Jurkat, Clone E6-1 (cell line): ENCODE measurements at places on chromosomes 16 and 17.

- DNase-seq = peak; percentile 71
Observed at GRCh38 chr17:81398176-81398831, 3.0 kb downstream of the BAHCC1 start.

DNA sequence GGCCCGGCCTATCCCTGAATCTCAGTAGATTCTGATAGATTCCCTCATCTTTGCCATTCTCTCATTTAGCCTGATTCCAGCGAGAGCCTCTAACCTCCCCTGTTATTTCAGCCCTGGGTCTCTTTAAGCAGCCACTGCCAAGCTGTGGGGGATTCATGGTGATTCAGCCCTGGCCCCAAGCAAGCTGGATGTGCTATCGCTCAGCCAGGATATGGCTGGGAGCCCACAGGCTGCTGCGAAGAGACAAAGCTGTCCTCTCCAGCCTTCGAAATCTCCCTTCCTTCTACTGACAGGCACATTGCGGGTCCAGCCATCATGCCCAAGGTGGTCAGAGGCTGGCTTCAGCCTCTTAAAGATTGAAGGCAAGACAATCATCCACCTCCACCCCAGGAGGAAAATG is 394.1 kb downstream of the SOX9 start:
- DNase-seq = no peak

DNA sequence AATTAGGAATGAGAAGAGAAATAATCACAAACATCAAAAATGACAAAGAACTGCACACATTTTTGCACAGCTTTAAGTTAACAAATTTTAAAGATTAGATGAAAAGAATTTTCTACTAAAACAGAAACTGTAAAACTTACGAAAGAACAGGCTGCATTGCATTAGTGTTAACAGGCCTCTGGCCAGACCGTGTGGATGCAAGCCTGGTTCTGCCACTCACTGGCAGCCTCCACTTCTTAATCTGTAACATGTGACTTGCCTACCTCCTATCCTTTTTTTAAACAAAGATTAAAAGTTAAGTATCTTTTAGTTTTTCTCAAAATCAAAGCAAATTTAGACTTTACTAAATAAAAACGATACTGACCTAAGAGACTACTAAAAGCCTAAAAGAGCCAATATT is 37.5 kb downstream of the CREBBP start:
- DNase-seq = no peak

DNA sequence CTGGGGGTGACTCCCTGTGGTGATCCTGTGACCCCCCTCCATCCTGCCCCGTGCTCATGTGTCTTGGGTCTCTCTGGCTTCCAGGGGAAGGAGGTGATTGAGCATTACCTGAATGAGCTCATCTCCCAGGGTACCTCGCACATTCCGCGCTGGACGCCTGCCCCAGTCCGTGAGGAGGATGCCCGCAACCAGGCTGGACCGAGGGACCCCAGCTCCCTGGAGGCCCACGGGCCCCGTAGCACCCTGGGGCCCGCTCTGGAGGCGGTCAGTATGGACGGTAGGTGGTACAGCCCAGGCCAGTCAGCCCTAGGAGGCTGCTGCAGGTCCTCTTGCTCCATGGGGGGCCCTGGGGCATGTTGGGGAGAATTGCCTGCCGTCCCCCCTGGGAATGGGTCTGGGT is 33.6 kb downstream of the SEC14L5 start:
- no peak for DNase-seq

DNA sequence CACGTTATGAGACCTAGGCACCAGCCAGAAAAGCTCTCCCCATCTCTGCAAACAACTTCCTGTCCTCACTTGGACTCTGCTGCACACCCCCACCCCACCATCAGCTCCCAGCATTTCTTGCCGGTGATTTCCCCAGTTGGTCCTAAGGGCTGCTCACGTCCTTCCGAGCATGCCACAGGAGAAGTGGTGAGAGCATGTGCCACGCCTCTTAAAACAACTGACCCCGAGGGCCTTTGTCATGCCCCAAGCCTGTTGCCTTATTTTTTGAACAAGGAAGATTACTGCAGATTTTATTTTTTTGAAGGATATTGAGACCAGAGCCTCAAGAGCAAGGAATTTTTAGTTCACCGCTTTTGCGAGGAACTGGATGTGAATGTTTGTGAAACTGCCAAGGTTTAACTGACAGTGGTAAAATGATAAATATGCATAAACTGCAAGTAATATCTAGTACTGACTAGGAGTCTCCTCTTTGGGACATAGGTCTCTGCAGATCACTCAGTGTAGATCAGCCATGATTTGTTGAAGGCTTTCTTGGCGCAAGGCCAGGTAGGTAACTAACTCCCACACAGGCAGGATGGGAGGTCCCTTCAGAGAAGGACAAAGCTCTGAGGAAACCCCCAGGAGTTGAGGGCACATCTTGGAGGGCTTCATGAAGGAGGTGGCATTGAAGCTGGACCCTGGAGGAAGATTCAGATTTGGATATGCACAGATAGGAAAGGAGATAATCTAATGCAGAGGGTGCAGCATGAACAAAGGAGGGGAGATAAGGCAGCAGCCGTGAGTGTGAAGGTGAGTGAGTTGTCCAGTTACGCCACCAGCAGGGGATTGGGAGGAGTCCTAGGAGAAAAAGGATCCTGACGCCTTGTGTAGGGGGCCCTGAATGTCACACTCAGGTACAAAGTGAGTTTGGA is 44.7 kb downstream of the TMEM132E start:
- DNase-seq = no peak

- DNase-seq = no peak
Observed at GRCh38 chr17:64260886-64261285, 2.2 kb downstream of the TEX2 start.

DNA sequence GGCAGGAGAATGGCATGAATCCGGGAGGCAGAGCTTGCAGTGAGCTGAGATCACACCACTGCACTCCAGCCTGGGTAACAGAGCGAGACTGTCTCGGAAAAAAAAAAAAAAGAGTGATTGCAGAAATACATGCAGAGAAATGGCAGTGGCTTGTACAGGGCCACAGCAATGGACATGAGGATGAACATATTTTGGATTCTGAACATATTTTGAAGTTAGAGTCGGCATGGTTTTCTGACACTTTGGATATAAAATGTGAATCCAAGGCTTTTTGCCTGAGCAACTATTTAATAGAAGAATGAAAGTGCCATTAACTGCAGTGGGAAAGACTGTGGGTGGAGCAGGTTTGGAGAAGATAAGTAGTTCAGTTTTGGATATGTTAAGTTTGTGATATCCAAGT is 35.8 kb downstream of the CPD start:
- DNase-seq = no peak

- peak; percentile 44 for DNase-seq
Observed at GRCh38 chr17:67718325-67718941, 697 bp downstream of the NOL11 start.

DNA sequence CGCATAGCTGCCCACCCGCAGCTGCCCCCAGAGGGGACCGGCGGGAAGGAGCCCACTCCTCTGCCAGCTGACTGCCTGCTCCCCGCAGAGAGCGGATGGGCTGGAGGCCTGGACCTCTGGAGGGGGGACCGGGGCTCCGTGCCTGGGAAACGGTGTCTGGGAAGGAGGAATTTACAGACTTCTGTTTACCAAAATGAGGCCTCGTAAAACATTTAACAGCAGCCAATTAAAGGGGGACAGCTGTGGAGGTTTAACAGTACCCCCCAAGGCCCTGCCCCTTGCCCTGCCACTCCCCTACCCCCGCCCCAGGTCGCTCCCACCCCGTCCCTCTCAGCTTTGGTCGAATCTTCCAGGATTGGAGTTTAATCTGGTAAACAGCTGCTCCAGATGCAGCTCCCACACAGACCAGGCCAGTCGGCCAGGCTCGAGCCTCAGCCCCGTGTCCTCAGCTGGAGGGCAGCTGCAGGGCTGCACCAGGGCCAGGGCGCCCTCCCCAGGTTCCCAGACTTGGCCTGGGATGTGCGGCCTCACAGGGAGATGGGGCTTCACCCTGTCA is 41.1 kb downstream of the BAHCC1 start:
- no peak for DNase-seq

DNA sequence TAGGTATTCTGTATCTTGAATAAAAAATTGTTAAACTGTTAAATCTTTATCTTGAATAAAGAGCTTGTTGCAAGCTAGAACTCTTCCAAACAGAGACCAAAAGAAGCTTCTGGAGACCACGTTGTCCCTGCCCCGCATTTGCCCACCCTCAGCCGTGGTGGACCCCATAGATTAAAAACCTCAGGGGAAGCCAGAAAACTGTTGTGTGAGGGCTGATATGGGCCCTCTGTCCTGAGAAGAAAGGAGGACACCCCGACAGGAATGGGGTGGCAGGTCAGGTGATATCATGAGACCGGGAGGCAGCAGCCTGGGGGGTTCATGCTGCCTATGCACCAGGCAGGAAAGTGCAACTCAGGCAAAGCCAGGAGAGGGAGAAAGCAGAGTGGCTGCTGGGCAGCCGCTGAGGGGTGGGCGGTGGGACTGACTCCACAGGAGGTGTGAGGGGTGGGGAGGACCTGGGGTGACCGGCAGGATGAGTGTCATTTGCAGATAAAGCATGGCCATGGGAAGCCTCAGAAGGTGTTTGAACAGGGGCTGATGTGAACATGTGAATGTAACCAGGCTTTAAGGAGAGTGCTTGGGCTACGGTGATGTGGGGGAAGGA is 147.8 kb downstream of the IRF8 start:
- DNase-seq = no peak

GRCh38 chr16:85587762-85588556 is 25.2 kb upstream of the GSE1 start:
- no peak for DNase-seq

DNA sequence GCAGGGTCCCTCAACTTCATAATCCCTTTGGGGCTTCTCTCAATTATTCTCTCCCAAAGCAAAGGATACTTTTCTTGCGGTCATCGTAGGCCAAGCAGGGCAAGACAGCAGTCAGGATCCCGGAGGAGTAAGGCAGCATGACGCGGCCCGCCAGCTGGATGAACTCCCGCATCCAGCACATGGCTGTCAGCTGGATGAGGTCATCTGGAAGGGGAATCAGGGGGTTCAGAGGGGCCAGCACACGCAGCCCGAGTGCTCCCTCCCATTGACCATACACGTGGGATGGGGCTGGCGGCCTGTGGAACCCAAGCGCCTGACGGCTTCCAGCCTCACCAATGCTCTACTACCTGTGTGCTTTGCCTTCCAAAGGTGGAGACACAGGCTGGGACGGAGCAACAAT is 19.2 kb downstream of the VAC14 start:
- no peak for DNase-seq

- DNase-seq = no peak
Observed at GRCh38 chr17:51493206-51493605, 232.9 kb downstream of the UTP18 start.

DNA sequence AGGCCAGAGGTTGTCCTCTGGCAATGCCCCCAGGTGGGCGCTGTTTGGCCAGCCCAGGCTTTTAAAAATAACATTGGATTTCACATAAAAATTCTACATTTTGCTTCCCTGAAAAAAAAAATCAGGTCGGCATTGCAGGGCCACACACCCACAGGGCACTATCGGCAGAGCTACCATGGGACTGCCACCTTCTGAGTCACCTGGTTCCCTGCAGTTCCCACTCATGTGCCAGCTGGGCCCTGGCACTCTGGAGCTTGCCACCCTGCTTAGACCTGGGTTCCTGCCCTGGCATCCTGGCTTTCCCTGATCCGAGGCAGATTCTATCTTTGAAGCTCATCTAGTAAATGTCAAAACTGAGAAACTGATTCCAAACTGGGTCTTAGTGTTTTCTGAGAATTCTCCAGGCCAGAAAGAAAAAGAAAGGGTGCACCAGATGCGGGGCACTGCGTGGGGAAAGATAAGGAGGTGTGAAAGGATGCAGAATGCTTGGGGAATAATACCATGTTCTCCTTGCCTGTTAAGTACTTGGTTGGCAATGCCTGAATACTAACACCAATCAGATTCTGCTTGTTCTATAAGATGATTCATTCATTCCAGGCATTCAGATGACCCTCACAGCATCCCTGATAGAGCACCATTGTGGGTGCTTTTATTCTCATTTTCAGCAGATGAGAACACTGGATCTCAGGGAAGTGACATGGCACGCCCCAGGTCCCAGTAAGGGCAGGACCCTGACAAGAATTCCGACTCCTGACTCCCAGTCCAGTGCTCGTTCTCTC is 51.8 kb downstream of the RAI1 start:
- no peak for DNase-seq

GRCh38 chr16:84764970-84765369 is 54.8 kb upstream of the CRISPLD2 start:
- no peak for DNase-seq

DNA sequence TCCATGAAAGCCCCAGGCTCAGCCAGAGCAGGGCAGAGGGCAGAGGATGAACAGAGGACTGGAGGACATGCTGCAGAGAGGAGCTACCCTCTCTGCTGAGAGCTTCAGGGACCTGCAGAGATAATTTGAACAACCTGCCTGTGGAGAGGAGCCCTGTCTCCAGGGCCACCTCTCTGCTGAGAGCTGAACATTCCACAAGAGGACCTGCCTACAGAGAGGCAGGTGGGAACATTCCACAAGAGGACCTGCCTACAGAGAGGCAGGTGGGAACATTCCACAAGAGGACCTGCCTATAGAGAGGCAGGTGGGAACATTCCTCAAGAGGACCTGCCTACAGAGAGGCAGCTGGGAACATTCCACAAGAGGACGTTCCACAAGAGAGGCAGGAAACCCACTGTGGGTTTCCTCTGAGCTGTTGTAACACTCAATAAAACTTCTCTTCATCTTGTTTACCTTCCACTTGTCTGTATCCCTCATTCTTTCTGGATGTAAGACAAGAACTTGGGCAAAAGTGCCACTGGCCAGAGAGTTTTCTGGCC is 551.9 kb upstream of the CA10 start:
- DNase-seq = no peak

DNA sequence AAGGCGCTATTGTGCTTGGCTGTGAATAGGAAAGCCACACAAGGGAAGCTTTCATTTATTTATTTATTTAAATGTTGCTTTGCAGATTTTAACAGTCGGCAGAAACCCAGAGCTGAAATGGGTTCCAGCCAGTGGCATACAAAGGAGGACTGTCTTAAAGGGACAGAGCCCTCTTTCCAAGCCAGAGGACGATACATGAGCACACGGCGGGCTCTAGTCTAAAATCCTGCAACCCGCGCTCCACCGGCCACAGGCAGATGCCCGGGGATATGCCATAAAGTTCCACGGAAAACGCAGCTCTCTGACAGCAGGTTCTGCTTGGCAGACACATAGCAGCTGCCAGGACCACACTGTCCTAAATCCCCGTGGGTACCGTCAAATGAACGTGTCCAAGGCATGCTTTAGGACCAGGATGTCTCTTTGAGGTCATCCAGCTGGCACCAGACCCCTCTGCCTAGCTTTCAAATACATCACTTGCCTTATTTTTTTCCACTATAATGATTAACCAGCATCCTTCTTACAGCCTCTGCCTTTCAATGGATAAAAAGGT is 64.6 kb downstream of the CYTH1 start:
- DNase-seq = no peak

GRCh38 chr16:14354561-14355351 is 275.3 kb downstream of the PARN start:
- peak; percentile 30 for DNase-seq

- DNase-seq = no peak
Observed at GRCh38 chr17:53227111-53227510, 595.6 kb upstream of the KIF2B start.

GRCh38 chr16:17147942-17148341 is 322.8 kb downstream of the XYLT1 start:
- DNase-seq = no peak

- no peak for DNase-seq
Observed at GRCh38 chr17:50538549-50539410, 6.2 kb downstream of the EPN3 start.
